ENCODE measurements at places on chromosomes 3 and 15.

DNA sequence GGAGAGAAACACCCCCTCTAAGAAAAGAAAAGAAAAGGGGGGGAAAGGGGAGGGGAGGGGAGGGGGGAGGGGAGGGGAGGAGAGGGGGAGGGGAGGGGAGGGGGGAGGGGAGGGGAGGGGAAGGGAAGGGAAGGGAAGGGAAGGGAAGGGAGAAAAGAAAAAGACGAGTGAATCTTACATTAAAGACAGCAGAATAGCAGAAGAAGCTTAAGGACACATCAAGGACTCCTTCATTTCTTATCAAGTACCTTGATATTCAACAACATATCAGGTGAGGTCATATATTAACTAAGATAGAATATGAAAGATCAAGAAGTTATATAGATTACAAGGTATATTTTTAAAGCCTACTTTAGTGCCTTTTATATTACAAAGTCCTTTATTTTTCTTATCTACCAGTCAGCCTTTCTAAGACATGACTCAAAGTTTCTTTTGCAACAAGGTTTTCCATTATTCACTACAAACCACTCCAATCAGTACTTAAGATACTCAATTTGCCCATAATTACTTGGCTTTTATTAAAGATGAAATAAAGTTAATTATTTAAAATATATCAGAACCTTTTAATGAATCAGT is 17.7 kb upstream of the AADAC start:
- DNase-seq: no peak

- no peak for DNase-seq
Measured at GRCh38 chr15:39361497-39361896, 219.4 kb upstream of the THBS1 start.

- no peak for DNase-seq
Measured at GRCh38 chr15:38818157-38818790, 253.7 kb upstream of the RASGRP1 start.

DNA sequence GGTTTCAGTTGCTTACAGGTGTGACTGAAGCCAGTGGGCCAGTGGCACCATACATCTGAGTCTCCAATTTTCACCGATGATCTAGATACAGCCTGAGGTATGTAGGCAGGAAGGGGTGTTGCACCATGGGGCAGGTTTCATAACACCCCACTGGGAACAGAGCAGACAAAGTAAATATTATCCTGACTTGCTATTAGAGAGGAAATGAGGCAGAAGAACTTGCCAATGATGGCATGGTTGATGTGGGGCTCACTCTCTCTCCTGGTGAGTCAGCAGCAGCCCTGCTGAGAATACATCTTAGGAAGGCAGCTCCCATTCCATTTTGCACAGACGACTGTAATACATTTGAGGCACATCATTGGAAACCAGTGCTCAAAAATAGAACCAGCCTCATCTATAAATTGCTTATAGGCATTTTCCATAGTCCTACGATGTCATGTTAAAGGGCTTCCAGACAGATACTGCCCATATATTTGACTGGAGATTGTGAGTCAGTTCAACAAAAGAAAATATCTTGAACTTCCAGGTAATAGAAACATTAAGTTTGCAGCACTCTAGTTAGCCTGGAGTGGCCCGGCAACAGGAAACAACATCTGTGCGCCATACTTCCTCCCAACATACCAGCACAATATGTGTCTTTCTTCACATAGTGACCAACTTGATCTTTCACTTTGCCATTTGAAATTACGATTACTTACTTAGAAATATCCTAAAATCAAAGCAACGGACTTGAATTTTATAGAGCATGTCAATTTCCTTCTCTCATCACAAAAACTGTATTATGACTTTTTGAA is 175.5 kb downstream of the NECTIN3 start:
- DNase-seq: no peak

DNA sequence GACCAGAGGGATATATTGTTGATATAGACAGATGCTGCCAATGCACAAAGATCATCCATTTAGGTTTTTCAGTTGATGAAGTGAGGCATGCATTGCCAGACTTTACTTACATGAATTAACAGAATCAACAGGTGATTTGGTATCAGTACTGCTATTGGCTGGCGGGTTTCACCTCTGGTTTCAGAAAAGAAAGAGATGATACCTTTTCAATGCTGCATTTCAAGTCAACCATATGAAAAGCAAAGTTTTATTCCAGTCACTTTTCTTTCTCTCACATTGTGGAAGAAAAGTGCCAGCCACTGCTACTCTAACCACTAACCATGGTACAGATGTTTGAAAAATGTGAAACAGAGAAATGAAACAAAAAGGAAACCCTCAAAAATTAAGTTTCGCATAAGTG is 289.1 kb downstream of the TIGIT start:
- no peak for DNase-seq

Measured in tibial nerve (tissue), 4 donors.